ENCODE measurements at places on chromosomes 7 and 10. TPM values are rescaled to one million over a fixed set of nuclear protein-coding genes. Genes with fewer than 3 reads are reported as not detected.
A peak's percentile ranks its signal among the peaks of the same experiment; 100 is the strongest.

The TRPV6 gene
- 47.3 TPM for total RNA-seq

The ABCF2 gene
- total RNA-seq: 25.3 TPM

The RGR gene
- not detected for total RNA-seq

The SPDYE16 gene
- not detected for total RNA-seq

GRCh38 chr7:108347616-108348015, 108.6 kb downstream of the NRCAM start:
- DNase-seq: no peak

- peak; percentile 30 for DNase-seq
Observed at GRCh38 chr7:111380945-111381344, 181.3 kb downstream of the IMMP2L start.

DNA sequence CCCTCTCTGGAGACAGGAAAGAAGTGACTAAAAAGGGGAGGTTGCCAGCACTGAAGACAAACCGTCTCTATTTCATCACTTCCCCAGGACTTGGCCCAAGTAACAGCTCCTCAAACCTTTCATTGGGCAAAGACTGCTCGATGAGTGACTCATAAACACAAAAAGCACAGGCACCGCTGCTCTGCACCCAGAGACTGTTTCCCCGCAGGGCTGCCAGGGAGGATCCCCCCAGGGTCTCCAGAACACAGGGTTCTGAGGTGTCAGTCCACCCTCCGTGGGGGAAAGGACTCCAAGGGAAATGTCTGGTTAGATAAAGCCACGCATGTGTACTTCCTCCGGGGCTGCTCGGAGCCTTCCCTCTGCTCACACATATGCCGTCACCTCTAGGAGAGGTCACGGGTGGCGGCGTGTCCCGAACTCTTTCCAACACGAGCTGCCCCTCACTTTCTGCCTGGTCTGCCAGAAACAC, 59.9 kb downstream of the INSIG1 start:
- no peak for DNase-seq

GRCh38 chr10:79196470-79197461, 128.0 kb downstream of the ZMIZ1 start:
- peak; percentile 62 for DNase-seq

GRCh38 chr7:140680886-140681285, 8.1 kb downstream of the ADCK2 start:
- DNase-seq: no peak

DNA sequence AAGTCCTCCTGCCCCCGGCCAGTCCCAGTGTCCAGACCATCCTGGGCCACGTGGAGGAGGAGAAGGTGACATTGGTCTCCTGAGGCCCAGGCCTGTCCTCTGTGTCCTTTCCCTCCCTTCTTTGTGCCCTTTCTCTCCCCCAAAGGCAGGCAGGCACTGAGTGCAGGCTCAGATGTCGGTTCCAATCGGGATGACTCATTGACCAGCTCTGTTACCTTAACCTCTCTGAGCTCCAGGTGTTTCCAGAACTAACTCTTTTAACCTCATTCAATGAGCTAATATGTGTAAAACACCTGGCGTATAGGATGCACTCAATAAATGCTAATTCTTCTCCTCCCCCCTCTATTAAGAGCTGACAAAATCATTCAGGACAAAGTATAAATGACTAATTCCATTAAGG, 25.7 kb downstream of the MACROH2A2 start:
- DNase-seq: no peak

DNA sequence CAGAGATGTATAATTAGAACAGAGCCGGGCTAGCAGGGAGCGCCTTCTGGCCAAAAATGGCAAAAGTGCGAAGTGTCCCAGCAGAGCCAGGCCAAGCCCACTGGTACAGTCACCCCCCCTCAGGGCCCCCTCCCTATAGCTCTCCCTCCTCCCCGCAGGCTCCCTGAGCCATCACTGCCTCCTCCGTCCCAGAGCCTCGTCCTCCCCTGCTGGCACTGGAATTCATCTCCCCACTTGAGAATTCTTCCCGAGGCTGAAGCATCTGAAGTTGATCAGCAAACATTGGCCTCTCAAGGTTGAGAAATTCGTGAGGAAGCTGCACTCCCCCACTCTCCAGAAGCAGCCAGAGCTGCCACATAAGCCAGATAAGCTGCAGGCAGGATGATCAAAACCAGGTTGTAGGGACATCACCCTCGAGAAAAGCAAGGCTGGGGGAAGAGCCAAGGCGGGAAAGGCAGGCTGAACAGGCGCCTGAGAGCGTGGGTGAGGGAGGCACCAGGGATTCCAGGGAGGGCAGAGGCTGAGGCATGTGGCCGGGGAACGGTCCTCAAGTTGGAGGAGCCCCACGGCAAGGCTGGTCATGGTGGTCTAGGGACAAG, 23.4 kb downstream of the CAMK2G start:
- DNase-seq: peak; percentile 63

GRCh38 chr10:117226813-117227451, 14.0 kb upstream of the SLC18A2 start:
- DNase-seq: no peak

DNA sequence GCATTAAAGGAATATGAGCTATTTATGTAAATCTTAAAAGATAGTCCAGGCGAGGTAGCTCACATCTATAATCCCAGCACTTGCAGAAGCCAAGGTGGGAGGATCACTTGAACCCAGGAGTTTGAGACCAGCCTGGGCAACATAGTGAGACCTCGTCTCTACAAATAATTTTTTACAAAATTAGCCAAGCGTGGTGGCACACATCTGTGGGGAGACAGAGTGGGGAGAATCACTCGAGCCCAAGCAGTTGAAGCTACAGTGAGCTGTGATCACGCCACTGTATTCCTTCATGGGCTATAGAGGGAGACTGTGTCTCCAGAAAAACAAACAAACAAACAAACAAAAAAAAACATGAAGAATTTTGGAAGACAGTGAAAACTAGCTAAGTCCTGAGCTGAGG, 28.4 kb downstream of the HERC4 start:
- no peak for DNase-seq

DNA sequence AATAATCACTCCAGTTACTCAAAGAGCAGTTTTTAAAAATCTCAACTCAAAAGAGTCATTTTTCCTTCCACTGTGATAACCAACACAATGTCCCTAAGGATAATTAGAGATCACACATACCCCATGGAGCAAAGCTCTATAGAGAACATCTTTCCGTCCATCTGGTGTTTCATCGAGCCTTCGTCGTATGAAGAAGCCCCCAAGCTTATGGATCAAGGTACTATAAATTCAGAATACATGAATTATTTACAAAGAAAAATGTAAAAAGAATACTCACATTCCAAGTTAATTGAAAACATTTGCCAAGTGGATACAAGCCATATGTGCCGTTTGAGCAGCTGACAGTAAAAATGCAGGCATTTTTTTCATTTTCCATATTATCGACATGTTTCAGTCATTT, 14.8 kb downstream of the GPAM start:
- DNase-seq: no peak

DNA sequence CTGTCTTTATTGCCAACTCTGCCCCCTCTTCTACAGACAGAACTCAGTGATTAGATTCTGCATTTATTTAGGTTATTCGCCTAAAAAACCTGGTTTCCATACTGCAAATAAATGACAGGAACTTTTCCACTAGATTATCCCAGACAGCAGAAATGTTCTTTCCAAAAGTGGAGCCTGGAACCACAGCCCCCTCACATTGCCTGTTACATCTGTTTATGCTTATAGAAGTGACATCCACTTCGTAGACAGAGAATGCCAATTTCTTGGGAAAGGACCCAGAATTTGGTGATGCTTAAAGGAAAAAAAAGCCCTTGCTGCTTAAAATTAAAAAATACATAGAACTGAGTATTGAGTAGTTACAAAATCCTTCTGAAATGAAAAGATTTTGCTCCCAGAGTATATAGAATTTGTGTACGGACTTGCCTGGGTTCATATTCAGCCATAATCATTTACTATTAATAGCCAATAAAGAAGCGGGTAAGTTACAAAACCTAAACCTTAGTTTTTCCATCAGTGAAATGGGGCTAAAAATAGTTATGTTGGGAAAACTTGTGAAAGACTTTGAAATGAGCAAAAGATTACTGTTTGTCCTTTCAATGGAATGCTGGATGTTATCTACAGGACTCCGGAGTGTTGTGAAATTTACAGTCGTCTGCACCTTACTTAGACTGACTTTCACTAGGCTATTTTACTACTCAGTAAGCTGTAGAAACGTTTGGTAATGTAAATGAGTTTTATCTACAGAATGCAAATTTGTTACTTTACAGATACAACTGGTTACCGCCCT, 1.1 kb upstream of the PPP1R9A start:
- no peak for DNase-seq

DNA sequence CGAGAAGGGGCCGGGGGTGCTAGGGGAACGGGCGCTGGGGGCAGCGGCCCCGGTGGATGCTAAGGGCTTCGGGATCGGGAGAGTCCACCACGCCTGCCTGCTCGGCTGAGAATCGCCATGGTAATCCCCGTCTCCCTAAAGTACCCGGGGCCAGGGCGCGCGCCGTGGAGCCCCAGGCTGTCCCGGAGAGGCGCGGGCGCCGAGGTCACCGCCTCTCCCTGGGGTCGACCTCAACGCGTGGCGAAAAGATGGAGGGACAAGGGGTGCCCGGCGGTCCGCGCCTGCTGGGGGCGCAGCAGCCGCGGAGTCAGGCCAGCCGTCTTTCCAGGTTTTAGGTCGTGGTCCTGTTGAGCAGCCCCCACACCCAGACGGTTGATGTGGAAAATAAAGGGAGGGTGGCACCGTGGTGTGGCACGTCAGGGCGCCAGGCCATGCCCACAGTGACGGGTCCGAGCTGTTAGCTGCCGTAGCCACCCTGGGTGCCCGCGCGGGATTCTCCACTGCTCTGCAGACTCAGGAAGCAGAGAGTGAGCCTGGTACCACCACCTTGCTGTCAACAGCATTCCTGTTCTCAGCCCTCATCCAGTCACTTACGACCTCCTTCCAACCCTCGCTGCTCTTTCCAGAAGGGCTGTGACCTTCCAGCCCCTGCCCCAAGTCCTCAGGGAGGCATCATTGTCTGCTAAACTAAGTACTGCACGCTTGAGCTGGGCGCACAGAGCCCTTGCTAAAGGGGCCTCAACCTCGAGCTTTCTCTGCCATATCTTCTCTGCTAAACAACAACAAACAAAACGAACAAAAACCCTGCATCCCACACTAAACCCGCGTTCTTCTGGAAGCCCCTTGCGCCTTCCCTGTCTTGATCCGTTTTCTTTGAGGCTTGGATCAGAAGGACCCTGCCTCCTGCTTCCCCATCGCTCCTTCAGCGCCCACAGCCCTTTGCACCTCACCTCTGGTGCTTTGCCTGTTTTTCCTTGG, 666 bp downstream of the SMKR1 start:
- no peak for DNase-seq

GRCh38 chr7:19554581-19554980, 154.3 kb downstream of the POLR1F start:
- no peak for DNase-seq
